ENCODE measurements at places on chromosomes 1 and 21. TPM values are rescaled to one million over a fixed set of nuclear protein-coding genes. Genes with fewer than 3 reads are reported as not detected.

GRCh38 chr1:109845658-109846057, 65.0 kb upstream of the CSF1 start:
- DNase-seq = no peak

- no peak for DNase-seq
These were observed 11.5 kb downstream of the SLC44A3 start for GRCh38 chr1:94831641-94832040.

- peak; percentile 55 for DNase-seq
These were observed 62.8 kb downstream of the IRF2BP2 start for GRCh38 chr1:234546890-234547788.

DNA sequence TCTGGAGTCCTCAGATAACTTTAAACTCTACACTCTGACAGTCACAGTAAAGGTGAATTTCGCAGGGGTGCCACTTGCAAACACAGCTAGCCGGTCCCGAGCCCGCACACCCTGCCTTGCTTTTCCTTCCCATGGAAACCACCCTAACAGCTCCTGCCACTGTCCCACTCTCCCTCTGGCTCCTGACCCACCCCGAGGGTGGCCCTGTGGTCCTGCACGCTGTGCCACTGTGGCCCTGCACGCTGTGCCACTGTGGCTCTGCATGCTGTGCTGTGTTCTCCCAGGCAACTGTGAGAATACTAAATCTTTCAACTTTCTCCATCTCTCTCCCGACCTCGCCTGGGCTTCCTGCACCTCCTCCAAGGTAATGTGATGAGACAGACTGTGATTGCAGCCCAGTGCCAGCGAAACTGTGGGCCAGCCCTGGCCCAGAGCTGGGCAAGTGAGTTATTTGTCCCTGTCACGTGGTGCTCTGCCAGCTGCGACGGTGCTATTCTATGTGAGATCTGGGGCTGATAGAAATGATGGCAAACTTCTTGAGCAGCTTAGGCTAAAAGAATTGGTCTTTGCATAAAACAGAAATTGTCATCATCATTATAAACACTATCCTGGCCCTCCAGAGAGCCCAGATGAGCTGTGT, 63.4 kb upstream of the TARBP1 start:
- DNase-seq = no peak

GRCh38 chr21:22728091-22728490, 1729.9 kb downstream of the NCAM2 start:
- DNase-seq = no peak

DNA sequence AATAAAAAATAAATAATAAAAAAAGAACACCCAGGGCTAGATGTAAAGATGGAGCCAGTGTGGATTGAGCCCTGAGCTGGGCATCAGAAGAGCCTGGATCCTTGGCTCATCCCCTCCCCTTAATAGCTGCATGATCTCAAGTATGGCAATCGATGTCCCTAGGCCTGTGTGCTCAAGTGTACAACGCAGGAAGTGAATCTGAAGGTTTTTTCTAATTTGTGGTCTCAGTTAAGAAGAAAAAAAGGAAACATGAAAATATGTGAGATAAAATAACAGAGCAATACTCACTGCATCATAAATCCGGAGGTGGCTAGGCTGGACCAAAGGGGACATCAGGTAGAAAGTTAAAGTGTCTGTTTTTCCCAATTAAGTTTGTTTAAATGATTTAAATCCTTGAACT, 47.3 kb upstream of the SLC44A3 start:
- DNase-seq = no peak

DNA sequence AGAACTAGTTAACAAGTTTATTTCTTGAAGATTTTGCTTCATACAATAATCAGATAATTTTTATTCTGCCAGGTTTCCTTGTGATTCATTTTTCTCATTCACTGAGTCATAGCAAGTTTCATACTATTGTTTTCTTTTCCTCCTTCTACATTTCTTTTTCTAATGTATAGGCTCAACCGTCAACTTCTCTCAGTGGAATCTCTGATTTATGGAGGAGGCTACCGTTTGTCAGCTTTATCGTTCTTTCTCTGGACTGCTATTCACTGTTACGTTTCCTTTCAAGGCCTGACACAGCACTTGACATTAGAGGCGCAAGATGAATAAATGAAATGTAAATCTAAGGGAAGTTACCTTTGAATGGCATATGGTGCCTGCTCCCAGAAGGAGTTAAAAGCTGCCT, 284.3 kb upstream of the NR5A2 start:
- no peak for DNase-seq

DNA sequence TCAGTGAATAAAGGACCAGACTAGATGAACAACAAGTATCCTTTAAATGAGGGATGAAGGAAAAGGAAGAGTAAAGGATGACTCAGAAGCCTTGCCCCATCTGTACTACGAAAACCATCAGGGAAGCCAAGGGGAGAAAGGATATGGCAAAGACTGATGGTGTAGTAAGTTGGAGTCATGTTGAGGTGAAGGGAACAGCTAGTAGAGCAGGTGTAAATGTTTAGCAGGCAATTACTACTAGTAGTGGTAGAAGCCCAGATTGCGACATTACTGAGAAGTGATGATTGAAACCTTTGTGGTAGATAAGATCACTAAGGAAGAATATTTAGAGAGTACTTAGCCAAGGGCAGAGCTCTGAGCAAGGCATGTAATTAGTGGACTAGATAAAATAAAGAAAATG, 84.0 kb downstream of the PHTF1 start:
- no peak for DNase-seq

- no peak for DNase-seq
These were observed 27.8 kb upstream of the FOXE3 start for GRCh38 chr1:47388030-47388890.

GRCh38 chr1:39132505-39133339, 71.8 kb upstream of the MACF1 start:
- no peak for DNase-seq

DNA sequence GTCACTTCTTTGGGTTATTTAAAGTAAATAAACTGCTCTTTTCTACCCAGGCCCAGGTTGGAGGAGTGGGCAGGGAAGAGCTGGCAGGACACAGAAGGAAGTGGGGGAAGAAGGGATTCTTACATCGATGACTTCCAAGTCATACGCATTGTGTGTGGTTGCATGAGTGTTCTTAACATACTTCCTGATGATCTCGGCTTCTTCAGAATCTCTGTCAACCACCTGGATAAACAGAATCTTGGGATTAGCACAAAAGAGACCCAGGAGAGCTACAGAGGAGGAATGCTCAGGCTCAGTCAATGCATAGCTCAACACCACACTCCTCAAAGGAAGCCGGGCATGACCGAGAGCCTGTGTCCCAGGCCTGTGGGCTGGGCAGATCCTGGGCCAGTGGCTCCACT, 42.1 kb downstream of the PARP1 start:
- DNase-seq = no peak

DNA sequence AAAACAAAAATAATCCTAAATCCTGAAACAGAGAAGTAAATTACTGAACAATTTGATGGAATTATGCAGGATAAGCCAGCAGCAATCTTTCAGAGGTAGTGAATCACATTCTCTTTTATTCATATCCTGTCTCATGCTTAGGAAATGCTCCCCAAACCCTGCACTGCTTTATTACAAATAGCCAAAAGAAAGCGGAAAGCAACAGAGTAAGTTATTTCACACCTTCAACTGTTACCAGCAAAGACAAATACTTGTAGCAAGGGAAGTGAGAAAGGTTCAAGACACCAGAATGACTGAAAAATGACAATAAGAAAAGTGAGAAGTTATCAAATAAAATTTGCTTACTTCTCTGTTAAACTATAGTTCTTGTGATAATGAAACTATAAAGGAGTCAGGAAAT, 6.2 kb downstream of the ZRANB2 start:
- DNase-seq = no peak

GRCh38 chr1:56967900-56968832, 2.4 kb upstream of the C8B start:
- no peak for DNase-seq

DNA sequence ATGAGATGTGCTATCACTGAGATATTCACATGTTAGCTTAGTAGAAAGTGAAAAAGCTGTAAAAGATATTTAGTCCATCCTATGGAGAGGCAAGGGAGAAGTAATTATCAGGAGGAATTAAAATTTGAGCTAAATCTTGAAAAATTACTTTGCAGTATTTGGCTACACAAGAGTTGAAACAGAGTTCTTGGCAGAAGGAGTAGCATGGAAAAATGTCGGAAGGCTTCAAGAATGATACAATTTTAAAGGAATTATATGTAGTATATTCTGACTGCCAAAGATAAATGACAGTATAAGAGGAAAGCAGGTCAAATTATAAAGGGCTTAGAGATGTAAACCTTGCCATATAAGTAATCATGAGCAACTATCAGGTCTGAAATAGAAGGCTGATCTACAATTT, 518.9 kb downstream of the BRINP3 start:
- no peak for DNase-seq

- no peak for DNase-seq
These were observed 43.8 kb downstream of the HHAT start for GRCh38 chr1:210372491-210372890.

DNA sequence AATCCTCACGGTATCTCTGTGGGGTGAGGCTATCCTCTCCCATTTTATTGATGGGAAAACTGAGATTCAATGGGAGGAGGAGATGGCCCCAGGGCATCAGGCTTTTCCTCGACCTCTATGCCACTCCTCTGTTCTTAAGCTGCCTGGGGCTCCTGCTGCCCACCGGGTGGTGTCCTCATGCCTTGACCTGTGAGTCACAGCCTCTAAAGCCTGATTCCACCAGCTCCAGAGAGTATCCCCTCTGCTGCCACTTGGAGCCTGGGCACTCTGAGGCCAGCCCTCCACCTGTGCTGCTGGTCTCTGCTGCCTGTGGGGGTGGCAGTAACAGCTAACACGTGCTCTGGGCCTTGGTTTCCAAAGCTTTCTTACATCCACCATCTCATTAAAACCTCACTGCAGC, 241.2 kb downstream of the TRABD2B start:
- DNase-seq = no peak

DNA sequence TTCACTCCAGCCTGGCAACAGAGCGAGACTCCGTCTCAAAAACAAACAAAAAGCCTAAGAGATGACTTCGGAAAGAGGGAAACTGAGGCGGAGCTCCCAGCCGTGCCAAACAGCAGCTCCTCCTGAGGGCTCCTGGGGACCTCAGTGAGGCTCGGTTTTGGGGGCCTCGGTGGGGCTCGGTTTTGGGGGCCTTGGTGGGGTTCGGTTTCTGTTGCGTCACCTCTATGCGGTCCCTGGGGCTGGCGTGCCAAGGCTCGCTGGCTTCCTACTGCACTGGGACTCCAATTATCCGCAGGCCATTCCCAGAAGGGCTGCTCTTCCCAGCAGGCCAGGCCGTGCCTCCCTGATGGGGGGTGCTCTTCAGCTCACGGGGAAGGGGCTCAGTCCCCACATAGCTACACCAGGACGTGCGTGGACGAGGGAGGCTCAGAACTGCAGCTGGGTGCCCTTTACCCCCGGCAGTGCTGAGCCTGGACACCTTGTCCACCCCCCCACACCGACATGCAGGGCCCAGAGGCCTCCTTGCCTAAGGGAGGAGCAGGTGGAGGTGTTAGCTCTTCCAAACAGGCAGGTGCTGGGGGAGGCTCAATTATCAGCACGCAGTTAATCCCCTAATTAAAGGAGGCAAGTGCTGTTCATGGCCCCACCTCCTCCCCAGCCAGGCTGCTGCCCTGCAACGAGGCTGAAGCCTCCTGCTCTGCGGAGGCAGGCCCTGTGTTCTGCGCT, 5.1 kb upstream of the C1orf159 start:
- DNase-seq = no peak

DNA sequence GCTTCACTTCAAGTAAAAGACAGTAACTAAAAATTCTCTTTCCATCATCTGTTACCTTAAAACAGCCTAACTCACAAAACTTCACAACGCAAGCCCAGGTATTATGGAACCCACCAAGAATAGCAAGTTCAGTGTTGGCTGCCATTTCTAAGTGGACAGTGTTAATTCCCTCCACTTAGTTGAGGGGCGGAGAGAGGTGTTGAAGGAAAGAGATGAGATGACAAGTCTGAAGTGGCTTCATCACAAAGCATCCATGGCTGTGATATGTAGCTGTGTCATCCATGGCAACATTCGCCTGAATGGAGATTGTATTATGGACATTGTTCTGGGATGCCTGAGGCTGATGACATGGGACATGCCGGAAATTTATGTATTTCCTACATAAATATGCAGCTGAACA, 101.8 kb downstream of the SIM2 start:
- DNase-seq = no peak

DNA sequence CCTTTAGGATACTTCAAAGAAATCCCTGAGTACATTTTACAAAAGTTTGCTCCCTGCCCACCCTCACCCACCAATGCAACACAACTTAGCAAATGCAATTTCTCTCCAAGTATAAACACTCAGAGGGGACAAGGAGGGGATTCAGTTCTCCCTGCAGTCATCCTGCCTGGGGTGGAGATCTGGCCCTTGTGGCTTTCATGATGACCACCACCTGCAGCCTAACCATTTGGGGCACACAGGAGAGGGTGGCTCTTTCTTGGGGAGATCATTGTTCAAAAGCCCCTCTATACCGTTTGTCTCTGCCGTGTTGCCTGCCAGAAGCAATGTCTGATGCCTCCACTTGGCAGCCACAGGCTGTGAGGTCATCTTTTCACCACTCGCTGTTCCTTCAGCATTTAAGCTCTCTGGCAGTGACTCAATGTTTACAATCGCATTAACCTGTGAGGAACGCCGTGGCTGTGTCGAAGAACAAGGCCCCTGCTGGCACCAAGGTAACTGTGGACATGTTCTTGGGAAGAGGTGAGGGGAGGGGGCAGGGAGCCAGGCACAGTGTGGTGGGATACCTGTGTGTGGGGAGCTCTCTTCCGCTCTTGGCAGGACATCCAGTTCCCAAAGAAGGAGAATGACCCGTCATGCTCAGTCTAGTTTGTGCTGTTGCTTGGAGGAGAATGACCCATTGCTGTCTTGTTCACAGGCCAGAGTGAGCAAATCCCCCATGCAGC, 103.9 kb upstream of the DUSP10 start:
- DNase-seq = peak; percentile 90

The KCNC4 gene
- 10.1 TPM for total RNA-seq

The MX1 gene
- 16.7 TPM for total RNA-seq

The IQGAP3 gene
- 2.9 TPM for total RNA-seq

The NPPA gene
- not detected for total RNA-seq

The TPTE gene
- not detected for total RNA-seq

The RBP7 gene
- total RNA-seq = 36.3 TPM

The AKNAD1 gene
- 3.9 TPM for total RNA-seq

The CYP2J2 gene
- 0.74 TPM for total RNA-seq

The CA6 gene
- total RNA-seq = not detected

The RABIF gene
- 7.4 TPM for total RNA-seq

The CNIH3 gene
- not detected for total RNA-seq
